HCT116 (cell line): ENCODE measurements at places on chromosomes 12 and 14. TPM values are rescaled to one million over a fixed set of nuclear protein-coding genes. Genes with fewer than 3 reads are reported as not detected.

DNA sequence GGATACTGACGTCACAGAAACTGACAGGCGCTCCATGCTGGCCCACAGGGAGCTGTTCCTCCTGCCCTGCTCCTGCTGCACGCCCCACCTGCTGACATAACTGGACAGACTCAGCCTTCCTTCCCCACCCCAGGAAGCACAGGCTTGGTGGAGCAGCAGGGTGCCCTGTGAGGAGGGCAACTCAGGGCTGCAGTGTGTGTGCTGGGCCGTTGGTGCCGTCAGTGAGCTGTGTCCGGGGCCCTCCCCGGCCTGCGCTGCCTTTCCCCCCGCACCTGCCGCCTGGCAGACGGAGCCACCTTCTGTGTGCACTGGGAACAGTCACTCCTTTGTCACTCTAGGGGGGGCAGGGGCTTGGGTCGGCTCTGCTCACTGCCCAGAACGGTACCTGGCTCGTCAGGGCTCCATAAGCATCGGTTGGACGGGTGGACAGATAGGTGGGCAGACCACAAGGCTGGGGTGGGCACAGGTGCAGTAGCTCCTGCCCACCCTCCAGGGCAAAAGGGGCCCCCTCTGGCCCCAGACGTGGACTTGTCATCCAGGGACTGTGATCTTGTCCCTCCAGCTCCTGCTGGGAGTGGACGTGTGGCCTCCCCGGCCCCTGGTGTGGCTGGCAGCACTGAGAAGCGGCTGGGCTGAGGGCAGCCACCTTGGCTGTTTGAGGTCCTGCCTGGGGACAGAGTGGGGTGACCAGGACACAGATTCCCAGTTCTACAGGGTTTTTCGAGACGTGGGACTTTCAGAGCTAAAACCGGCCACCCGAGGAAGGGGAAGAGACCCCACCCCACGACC is 32.8 kb downstream of the FBRSL1 start:
- H3K27ac ChIP-seq: no peak overlapping the region
- no peak overlapping the region for H3K4me3 ChIP-seq
- no peak for DNase-seq
- no peaks in the 10 kb centered on the region for H3K27me3 ChIP-seq

DNA sequence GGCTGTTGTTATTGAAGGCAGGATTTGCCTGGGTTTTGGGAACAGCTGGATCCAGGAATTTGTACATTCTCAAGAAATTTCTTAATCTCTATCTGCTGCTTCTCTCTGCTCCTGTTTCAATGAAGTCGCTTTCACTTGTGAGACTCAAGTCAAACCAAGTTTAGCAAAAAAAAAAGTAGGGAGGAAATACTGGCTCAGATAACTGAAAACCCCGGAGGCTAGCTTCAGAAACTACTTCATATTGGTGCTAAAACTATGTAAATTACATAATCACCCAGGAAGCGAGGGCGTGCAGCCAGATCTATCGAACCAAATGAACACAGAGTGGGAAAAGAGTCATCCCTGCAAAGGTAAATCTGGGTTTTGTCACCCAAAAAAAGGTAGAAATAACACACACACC is 68.3 kb upstream of the FICD start:
- no peaks in the 10 kb centered on the region for H3K36me3 ChIP-seq
- H3K27me3 ChIP-seq: peaks cover 58% of the 10 kb centered on the region
- H3K27ac ChIP-seq: no peak overlapping the region
- H3K4me1 ChIP-seq: no peaks in the 10 kb centered on the region
- no peak for DNase-seq

GRCh38 chr12:8630131-8630530 is 17.5 kb upstream of the AICDA start:
- no peaks in the 10 kb centered on the region for H3K4me1 ChIP-seq
- no peaks in the 10 kb centered on the region for H3K27me3 ChIP-seq
- no peak overlapping the region for H3K4me3 ChIP-seq
- no peak for DNase-seq
- H3K36me3 ChIP-seq: no peaks in the 10 kb centered on the region

GRCh38 chr14:58820032-58820431 is 182.3 kb downstream of the DACT1 start:
- H3K27me3 ChIP-seq: no peaks in the 10 kb centered on the region
- H3K4me1 ChIP-seq: peaks cover 10% of the 10 kb centered on the region
- no peaks in the 10 kb centered on the region for H3K36me3 ChIP-seq
- no peak overlapping the region for H3K4me3 ChIP-seq
- DNase-seq: no peak

- H3K4me1 ChIP-seq: no peaks in the 10 kb centered on the region
- H3K27ac ChIP-seq: no peak overlapping the region
- no peaks in the 10 kb centered on the region for H3K36me3 ChIP-seq
- H3K4me3 ChIP-seq: no peak overlapping the region
Measured at GRCh38 chr14:71465316-71465715, 466.9 kb upstream of the RGS6 start.

- peaks cover 41% of the 10 kb centered on the region; the same call in 1 of the 2 replicates for H3K27me3 ChIP-seq
- no peaks in the 10 kb centered on the region for H3K4me1 ChIP-seq
- no peaks in the 10 kb centered on the region for H3K36me3 ChIP-seq
- no peak overlapping the region for H3K27ac ChIP-seq
Measured at GRCh38 chr12:65004270-65004669, 116.8 kb downstream of the WIF1 start.

DNA sequence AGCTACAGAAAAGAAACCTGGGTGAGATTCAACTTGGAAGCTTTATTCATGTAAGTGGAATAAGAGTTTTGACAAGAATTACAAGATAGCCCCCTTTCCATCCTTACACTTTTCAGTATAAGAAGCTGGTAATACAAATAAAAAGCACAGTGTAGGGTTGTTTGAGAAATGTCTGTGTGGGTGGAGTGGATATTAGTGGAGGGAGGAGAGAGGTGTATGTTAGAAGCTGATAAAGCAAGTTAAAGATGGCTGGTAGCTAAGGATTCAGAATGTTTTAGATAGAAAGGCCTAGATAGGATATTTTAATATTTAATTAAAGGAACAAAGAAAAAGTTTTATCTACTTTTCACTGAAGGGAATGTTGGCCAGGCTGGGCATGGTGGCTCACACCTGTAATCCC is 12.5 kb downstream of the CFAP54 start:
- DNase-seq: no peak
- H3K4me1 ChIP-seq: peaks cover 28% of the 10 kb centered on the region
- H3K4me3 ChIP-seq: no peak overlapping the region
- H3K27ac ChIP-seq: no peak overlapping the region

GRCh38 chr14:94054401-94054800 is 26.6 kb downstream of the DDX24 start:
- H3K4me1 ChIP-seq: no peaks in the 10 kb centered on the region
- peaks cover 47% of the 10 kb centered on the region for H3K36me3 ChIP-seq
- no peak overlapping the region for H3K4me3 ChIP-seq
- H3K27me3 ChIP-seq: no peaks in the 10 kb centered on the region

DNA sequence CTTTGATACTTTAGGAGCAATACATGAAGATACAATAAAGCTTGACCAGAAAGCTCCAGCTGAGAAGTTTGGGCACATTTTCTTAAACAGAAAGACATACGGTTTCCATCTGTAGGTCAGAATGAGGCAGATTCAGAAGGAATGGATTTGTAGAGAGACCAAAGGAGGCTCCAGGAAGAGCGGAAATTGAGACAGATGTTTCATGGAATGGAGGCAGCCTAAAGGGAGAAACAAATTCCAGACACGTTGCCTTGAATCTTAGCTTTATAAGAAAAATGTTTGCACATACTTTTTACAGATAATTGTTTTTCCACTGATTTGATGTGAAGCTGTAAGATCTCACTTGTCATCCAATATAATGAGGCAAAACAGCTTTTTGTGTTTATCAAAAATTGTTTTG is 24.8 kb downstream of the EPYC start:
- DNase-seq: no peak
- no peak overlapping the region for H3K27ac ChIP-seq
- H3K4me1 ChIP-seq: no peaks in the 10 kb centered on the region
- no peak overlapping the region for H3K4me3 ChIP-seq
- no peaks in the 10 kb centered on the region for H3K27me3 ChIP-seq

- no peaks in the 10 kb centered on the region for H3K27me3 ChIP-seq
- H3K27ac ChIP-seq: no peak overlapping the region
- no peak for DNase-seq
- H3K4me3 ChIP-seq: no peak overlapping the region
- no peaks in the 10 kb centered on the region for H3K36me3 ChIP-seq
Measured at GRCh38 chr14:61287196-61287595, 6.1 kb upstream of the TMEM30B start.

DNA sequence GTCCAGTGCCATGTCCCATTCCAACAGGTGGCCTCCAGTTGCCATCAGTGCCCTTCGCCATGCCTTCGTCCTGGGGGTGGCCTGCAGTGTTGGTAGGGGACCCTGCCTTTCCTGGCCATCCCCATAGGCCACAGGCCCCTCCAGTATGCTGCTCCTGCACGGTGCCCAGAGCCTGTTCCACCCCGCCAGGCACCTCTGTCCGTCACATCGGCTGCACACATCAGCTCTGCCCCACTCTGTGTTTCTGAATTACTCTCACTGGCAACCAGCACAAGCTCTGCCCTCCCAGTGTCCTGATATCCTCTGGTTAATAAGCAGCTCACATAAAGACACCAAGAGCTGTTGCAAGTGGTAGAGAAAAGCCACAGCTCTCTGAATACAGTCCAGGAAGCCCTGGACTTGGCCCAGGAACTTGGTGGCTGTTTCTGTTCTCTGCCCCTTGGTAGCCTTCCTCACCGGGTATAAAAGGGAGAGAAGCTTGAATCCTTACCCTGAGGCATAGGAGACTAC is 31.3 kb upstream of the ATP2A2 start:
- H3K4me3 ChIP-seq: no peak overlapping the region
- H3K27me3 ChIP-seq: no peaks in the 10 kb centered on the region
- no peaks in the 10 kb centered on the region for H3K36me3 ChIP-seq
- no peak overlapping the region for H3K27ac ChIP-seq

DNA sequence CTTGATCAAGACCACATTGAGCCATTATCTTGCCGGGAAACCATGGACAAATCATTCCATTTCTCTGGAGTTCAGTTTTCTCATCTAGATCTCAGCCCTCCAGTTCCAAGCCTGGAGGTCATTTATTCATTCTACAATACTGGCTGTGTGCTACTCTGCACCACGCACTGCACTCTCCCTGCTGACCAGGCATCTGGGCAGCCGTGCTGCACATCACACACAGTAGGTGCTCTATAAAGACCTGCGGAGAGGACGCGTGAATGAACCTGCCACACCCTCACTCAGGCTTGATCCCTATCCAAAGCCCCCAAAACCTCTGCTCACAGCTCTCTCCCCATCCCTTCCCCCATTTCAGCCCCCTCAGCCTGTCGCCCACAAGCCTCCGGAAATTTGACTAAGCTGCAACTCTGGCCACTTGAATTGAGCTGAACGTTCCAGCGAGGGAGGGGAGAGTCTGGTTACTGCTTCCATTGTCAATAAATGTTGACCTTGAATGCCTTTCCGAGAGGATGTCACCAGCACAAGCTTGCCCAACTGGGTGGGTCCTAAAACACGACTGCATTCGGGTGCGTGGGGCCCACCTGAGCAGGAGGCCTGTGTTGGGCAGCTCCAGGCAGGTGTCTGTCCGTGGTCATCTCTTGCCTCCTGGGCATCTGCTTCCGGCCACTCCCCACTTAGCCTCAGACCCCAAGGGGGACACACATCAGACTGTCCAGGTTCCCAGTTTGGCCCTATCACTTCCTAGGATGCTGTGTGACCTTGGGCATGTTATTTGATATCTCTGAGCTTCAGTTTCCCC is 17.8 kb downstream of the FAIM2 start:
- H3K4me3 ChIP-seq: no peak overlapping the region
- H3K4me1 ChIP-seq: no peaks in the 10 kb centered on the region
- no peak overlapping the region for H3K27ac ChIP-seq
- no peaks in the 10 kb centered on the region for H3K36me3 ChIP-seq
- H3K27me3 ChIP-seq: peaks cover 10% of the 10 kb centered on the region

DNA sequence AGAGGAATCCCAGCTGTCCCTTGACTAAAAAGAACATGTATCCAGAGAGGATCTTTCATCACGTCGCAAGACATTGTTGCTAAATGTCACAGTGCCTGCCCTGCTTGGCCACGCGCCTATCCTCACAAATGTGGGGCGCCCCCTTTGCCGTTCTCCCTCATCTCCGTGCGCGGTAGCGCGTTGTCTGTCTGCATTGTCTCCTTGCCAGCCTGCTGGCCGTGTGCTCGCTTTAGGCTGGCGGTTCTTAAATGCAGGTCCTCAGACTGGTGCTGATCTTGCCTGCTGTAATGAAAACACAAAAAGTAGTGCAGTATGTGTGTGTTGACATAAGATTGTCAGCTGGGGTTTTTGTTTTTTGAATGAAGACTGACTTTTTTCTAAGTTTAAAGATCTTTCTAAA is 198.2 kb upstream of the RGS6 start:
- DNase-seq: no peak
- H3K27ac ChIP-seq: no peak overlapping the region
- no peak overlapping the region for H3K4me3 ChIP-seq
- no peaks in the 10 kb centered on the region for H3K4me1 ChIP-seq
- peaks cover 5% of the 10 kb centered on the region; the same call in 1 of the 2 replicates for H3K36me3 ChIP-seq

- no peak for DNase-seq
- H3K27ac ChIP-seq: no peak overlapping the region
- no peaks in the 10 kb centered on the region for H3K36me3 ChIP-seq
- no peak overlapping the region for H3K4me3 ChIP-seq
- no peaks in the 10 kb centered on the region for H3K27me3 ChIP-seq
Measured at GRCh38 chr12:118187751-118188435, 52.0 kb downstream of the PEBP1 start.

- no peak overlapping the region for H3K27ac ChIP-seq
- H3K4me3 ChIP-seq: no peak overlapping the region
- no peaks in the 10 kb centered on the region; the same call in 1 of the 2 replicates for H3K4me1 ChIP-seq
- DNase-seq: no peak
- no peaks in the 10 kb centered on the region for H3K27me3 ChIP-seq
Measured at GRCh38 chr14:68736471-68736871, 56.4 kb downstream of the ZFP36L1 start.

- no peak overlapping the region for H3K4me3 ChIP-seq
- H3K27ac ChIP-seq: no peak overlapping the region
- no peaks in the 10 kb centered on the region for H3K36me3 ChIP-seq
- no peaks in the 10 kb centered on the region for H3K27me3 ChIP-seq
- H3K4me1 ChIP-seq: no peaks in the 10 kb centered on the region
Measured at GRCh38 chr12:57815177-57816000, 3.1 kb downstream of the AVIL start.

DCN gene
- total RNA-seq: 3.6 TPM

FOXJ2 gene
- 20.3 TPM for total RNA-seq

WASHC4 gene
- total RNA-seq: 25.5 TPM

KIF26A gene
- 10.2 TPM for total RNA-seq

PRKD1 gene
- not detected for total RNA-seq

MMP17 gene
- 14.3 TPM for total RNA-seq

C12orf60 gene
- 3.5 TPM for total RNA-seq

CLEC6A gene
- not detected for total RNA-seq

E2F7 gene
- 19.5 TPM for total RNA-seq

NTN4 gene
- 4.3 TPM for total RNA-seq

CNTN1 gene
- total RNA-seq: 3.0 TPM

ZNF385A gene
- 34.7 TPM for total RNA-seq

IGFBP6 gene
- 83.4 TPM for total RNA-seq

NXPH4 gene
- total RNA-seq: 20.0 TPM
